ENCODE measurements at places on chromosomes 1 and 21.

DNA sequence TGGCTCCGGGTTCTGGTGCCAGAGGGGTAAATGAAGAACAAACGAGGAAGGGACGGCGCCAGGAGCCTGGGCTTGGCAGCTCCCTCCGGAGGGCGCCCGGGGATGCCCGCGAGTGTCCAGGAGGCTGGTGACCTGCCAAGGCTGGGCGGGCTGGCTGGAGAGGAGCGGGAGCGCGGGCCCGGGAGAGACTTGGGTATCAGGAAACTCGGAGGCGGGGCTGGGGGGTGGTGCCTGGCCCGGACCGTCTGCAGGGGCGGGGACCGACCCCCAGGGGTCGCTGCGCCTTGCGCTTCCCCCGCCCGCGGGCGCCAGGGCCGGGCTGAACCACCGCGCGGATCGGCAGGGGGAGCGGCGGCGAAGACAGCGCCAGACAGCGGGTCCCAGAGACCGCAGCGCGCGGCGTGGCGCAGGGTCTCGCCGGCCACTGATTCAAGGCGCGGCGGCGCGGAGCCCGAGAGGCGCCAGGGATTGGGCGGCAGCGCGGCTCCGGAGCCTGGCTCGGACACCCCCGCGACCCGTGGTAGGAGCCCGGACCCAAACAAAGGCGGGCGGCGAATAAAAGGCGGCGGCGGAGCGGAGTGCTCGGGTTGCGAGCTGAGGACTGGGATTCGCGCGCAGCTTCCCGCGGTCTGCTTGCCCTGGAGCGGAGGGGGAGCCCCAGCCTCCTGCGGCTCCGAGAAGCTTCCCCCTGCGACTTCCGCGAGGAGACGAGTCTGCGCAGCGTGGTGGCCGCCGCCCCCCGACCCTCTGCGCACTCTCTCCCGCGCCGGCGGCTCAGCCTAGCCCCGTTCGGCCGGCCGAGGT, at the start of gene DISP3:
Gene DISP3 (plus strand): TSS at position 585 of the 804 bp plus-strand sequence. CDS start 21,838 bp downstream, outside the sequence.
- peak; percentile 75 for DNase-seq

- DNase-seq = no peak
Observed at GRCh38 chr1:221878134-221878533, 136.2 kb upstream of the DUSP10 start.

- peak; percentile 22 for DNase-seq
Observed at GRCh38 chr1:212255705-212256307, 29.4 kb upstream of the PPP2R5A start.

GRCh38 chr1:9406111-9406510, 113.4 kb downstream of the SPSB1 start:
- no peak for DNase-seq

- peak; percentile 17 for DNase-seq
Observed at GRCh38 chr1:182446033-182446669, 3.8 kb upstream of the RGSL1 start.

GRCh38 chr1:41749991-41750745, 168.6 kb downstream of the HIVEP3 start:
- DNase-seq = peak; percentile 5

DNA sequence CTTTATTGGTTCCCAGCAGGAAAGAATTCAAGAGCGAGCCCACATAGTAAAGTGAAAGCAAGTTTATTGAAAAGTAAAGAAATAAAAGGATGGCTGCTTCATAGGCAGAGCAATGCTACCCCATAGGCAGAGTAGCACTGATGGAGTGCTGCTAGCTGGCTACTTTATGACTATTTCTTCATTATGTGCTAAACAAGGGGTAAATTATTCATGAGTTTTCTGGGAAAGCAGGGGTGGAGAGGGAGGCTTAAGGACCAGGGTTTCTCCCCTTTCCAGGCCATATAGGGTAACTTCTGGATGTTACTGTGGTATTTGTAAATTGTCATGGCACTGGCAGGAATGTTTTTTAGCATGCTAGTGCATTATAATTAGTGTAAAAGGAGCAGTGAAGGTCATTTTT, 1271.4 kb downstream of the KCNT2 start:
- DNase-seq = no peak

DNA sequence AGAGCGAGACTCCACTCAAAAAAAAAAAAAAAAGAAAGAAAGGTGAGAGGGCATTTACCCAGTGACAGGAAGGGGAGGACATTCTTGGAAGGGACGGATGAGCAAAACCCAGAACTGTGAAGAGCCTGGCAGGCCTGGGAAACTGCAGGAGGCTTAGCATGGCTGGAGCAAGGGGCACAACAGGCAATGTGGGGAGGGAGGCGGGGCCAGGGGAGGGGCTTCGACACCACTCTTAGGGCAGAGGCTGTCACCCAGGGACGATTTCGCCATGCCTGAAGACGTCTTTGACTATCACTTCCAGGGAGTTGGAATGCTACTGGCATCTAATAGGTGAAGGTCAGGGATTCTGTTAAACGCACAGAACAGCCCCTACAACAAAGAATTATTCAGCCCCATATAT, 184.0 kb downstream of the HUNK start:
- no peak for DNase-seq

DNA sequence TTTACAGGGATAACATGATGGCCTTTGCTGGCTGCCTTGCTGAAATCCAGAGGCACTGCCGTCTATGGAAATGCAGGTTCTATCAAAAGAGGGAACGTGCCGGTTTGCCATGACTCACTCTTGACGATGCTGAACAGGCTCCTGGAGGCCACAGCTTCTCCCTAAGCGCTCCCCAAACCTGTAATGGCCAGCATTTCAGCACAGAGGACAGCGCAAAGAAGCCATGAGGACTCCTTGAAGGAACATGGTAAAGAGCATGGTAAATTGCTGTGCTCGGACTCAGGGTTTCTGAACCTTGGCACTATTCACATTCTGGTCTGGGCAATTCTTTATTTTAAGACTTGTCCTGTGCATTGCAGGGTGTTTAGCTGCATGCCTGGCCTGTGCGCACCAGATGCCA, 217.5 kb downstream of the CAMTA1 start:
- DNase-seq = no peak

DNA sequence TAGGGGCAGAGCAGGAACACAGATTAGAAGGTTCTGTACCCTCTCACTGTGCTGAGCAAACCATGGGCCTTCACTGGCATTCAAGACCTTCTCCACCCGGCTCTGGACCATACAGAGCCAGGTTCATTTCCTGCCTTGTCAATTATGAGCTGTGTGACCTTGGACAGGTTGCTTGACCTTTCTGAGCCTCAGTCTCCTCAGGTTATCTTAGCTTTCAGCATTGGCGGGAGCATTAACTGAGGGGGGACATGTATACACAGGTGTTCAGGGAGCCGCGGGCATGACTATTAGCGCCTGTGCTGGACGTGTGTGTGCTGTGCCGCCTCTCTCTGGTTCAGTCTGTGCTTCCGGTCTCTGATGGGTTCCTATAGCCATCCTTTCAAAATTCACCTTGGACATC, 32.1 kb downstream of the HTR6 start:
- no peak for DNase-seq

DNA sequence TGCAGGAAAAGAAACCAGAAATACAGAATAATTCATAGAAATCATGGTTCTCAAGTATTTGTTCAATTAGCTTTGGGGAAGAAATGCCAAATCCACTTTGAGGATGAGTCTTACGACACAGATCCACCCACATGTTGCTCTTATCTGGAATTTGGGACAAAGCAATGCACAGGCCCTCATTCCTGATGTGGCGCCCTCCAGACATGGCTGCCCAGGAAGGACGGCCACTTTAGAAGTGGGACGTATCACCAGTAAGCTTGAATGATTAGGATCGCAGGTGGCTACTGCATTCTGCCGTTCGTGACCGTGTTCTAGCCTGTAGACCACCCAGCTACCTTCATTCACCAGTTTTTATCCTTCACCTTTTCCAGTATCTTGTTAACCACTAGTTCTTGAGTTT, 20.1 kb upstream of the NCMAP start:
- no peak for DNase-seq

DNA sequence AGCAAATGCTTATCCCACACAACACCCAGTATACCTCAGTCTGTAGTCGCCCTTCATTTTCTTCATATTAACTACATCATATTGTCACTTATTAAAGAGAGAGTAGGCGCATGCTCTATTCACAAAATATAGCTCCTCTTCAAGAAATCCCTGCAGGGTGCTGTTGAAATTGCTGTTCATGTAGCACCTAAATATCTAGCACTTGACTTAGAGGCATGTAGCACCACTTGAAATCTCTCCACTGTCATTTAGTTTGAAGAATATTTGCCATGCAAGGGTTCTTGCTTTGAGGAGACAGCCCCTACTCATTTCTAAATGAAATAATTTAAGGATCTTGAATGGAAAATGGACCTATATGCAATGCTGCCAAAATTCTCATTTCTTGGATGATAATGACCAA, 20.9 kb upstream of the LRRC8B start:
- no peak for DNase-seq

GRCh38 chr1:226094451-226094850, 31.9 kb downstream of the H3-3A start:
- DNase-seq = no peak

DNA sequence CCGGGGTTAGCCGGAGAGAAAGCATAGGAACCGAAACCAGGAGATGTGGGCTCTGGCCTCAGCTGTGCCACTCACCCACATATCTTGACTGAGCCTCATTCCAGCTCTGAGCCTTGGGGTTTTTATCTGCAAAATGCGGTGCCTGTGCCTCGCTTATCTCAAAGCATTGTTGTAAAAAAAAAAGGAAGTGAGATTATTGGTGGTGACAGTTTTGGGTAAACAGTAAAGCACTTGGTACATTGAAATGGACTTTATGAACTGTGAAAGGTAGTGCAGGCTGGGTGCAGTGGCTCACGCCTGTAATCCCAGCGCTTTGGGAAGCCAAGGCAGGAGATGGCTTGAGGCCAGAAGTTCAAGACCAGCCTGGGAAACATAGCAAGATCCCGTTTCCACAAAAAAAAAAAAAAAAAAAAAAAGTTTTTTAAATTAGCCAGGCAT, 3.8 kb downstream of the PTAFR start:
- peak; percentile 58 for DNase-seq

- no peak for DNase-seq
Observed at GRCh38 chr1:236155399-236155767, 13.0 kb downstream of the GPR137B start.

- DNase-seq = no peak
Observed at GRCh38 chr1:51070640-51071039, 31.4 kb upstream of the C1orf185 start.

GRCh38 chr1:220219865-220220698, 52.2 kb downstream of the RAB3GAP2 start:
- peak; percentile 12 for DNase-seq

GRCh38 chr1:212819726-212820125, 27.7 kb downstream of the SPATA45 start:
- no peak for DNase-seq

GRCh38 chr1:219173434-219173757, 282 bp upstream of the LYPLAL1 start:
- DNase-seq = no peak

- no peak for DNase-seq
Observed at GRCh38 chr1:240031009-240031408, 60.7 kb upstream of the FMN2 start.

DNA sequence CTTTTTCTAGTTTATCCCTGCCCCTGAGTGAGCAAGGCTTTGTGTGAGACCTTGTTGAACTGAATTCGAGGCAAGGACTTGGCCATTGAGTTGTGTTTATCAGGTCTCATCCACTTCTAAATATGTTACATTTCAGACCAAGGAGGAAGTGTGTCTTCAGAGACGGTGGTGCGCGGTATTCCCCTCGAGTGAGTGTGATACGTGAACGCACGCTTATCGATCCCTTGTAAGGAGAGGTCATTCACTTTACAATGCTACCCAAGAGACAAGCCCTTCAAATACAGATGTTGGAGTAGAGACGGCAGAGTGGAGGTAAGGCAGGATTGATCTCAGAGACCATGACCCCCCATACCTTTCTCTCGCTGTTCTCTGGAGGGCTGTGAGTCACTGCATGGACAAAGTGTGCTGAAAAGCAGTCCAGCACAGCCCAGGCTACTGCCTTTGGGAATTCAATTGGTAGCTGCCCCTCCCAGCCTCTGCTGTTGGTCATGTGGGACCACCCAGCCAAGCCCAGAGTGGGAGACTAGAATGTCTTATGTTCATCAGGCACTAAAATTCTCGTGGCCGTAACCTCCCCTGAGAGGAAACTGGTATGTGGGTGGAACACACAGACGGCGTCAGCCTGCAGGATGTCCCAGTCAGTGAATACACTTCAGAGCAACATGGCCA, 16.3 kb upstream of the MTARC1 start:
- no peak for DNase-seq

DNA sequence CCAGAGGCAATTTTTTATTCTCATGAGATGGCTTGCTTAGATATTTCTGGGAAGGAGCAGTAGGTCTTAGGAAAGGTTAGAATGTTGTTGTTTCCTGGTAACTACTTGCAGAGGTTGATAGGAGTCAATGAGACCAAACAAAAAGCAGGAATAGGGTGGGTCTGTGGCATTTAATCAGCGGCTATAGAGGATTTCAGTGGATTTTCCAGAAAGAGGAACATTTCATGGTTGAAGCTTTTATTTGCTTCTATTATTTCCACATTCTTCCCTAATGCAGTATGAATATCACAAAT, 111.3 kb upstream of the PALMD start:
- no peak for DNase-seq

DNA sequence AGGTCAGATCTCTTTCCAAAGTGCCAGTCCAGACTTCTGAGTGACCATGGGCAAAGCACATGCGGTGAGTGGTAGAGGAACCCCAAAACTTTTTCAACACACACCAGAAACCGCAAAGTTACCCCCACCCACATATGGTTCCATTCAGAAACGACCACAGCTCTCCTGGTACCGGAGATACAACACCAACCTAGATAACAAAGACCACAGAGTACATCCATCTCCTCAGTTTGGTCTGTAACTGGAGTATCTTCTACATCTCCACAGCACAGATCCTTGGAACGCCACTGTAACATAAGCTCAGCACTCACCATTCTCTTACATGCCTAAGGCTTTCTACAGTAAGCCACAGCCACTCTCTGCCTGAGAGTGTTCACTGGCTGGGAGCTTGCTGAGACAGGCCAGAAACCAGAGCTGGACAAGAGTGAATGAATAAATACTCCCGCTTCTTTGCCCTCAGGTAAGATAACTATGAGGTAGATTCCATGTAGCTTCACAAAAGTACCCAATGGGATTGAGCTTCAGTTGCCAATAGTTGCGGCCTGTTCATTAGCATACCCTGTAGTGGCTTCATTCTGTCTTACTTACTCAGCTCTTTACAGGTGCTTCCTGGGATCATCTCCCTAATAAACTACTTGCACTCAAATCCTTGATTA, 81.8 kb downstream of the SMYD3 start:
- no peak for DNase-seq

DNA sequence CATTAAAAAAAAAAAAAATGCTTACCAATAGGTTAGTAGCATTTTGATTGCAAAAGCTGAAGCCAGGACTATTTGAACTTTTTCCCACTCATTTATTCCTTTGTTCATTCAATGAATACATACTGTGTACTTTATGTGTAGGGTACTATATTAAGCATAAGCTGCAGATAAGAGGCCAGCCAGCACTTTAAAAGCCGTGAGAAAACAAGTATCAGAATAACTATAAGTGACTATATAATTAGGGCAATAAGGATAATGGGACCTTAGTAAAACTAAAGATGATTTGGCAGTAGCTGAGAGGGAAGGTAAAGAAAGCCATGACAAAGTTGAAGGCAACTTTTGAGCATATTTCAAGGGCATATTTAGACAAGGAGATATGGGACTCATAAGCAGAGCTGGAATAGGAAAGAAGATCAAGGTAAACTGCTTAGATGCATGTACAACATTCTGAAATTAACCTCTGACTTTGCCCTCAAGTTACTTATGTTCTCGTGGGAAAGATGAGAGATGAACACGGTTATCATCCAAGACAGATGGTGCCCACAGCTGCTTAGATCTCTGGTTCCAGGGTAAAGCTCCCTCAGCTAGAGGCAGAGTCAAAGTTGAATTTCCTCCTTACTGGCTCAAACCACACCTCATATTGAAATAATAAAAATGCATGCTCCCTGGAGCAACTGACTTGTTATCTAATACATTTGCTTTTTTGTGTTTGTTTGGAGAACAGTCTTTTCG, 44.0 kb upstream of the FMO2 start:
- DNase-seq = no peak

All from activated CD4-positive, alpha-beta memory T cell treated with anti-CD3 and anti-CD28 coated beads for 36 hours (primary cell).